ENCODE measurements at places on chromosomes 13 and 19. TPM values are rescaled to one million over a fixed set of nuclear protein-coding genes. Genes with fewer than 3 reads are reported as not detected.

Gene DAPK3
- 54.6 TPM for total RNA-seq

DNA sequence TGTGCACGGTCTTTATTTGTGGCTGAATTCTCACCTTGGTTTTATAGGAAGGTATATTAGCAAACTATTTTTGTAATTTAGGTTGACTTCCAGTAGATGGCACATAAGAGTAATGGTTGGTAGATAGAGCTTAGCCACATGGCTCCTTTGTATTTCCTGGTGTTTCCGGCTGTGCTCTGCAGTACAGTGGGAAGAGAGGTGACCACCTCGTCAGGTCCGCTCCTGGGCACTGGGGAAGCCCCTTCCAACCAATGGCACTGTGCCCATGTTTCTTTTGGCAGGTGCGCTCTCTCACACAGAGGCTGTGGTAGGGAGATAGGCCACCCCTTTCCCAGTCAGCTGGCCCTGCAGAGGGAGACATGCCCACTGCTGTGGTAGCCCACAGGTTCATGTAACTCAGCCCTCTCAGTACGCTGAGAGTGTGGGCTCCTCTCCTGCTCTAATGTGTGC is 74.3 kb upstream of the ATP12A start:
- H3K4me1 ChIP-seq: no peaks in the 10 kb centered on the region
- no peak overlapping the region for H3K27ac ChIP-seq
- DNase-seq: no peak
- no peaks in the 10 kb centered on the region for H3K36me3 ChIP-seq
- H3K4me3 ChIP-seq: no peak overlapping the region

DNA sequence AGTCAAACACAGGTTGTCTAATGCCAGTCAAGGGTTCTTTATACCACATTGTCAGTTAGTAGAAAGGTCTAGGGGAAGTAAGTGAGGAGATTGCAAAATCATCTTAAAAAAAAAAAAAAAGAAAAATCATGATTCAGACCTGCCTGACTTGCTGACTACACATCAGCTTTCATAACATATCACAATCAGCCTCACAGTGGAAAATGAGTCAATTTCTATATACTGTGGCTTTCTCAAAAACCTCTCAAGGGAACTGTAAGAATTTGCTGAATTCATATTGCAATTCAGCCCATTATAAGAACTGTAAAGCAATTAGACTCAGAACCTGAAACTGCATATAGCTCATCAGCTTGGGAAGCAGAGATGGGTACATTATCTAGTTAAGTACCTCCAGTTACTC is 75.3 kb upstream of the GPC6 start:
- H3K36me3 ChIP-seq: no peaks in the 10 kb centered on the region
- H3K27me3 ChIP-seq: no peaks in the 10 kb centered on the region
- no peak overlapping the region for H3K27ac ChIP-seq

DNA sequence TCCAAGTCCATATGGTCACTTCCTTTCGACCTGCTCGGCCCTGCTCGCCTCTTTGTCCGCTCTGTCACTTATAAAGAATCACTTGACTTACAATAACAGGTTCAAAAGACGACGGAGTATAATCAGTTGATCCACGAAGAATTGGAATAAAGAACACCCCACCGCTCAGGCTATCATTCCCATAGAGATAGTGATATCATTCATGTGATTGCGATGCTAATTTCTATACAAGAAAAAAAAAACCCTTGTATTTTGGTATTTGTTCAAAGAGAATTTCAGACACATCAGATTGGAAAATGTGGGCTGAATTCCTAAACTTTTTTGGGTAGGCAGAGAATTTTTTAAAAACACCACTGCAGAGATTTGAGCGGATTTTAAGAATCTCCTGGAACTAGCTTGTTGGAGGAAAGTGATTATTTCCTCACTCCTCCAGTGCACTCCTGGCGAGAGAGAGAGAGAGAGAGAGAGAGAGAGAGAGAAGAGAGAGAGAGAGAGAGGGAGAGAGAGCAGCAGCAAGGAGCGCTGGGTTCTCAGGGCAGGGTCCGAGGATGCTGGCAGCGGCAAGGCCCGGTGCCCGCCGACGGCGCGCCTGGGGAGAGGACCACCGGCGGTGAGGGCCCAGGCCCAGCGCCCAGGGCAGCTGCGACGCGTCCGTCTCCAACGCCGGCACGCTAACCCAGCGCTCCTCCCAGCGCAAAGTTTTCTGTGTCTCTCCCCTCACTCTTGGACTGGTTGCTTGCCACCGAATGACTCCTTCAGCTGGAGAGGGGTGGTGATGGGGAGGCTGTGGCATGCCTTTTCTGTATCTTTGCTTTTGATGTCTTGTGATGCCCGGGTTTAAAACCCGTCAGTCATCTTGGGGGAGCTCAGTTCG is 149.0 kb upstream of the ZNF536 start:
- H3K27me3 ChIP-seq: peaks cover 23% of the 10 kb centered on the region
- H3K4me3 ChIP-seq: no peak overlapping the region
- DNase-seq: peak; percentile 23
- H3K36me3 ChIP-seq: no peaks in the 10 kb centered on the region

- no peak for DNase-seq
- no peaks in the 10 kb centered on the region for H3K27me3 ChIP-seq
- H3K4me3 ChIP-seq: no peak overlapping the region
- no peaks in the 10 kb centered on the region for H3K4me1 ChIP-seq
- H3K27ac ChIP-seq: no peak overlapping the region
- H3K36me3 ChIP-seq: no peaks in the 10 kb centered on the region
Observed at GRCh38 chr13:90565985-90566713, 781.3 kb upstream of the MIR17HG start.

DNA sequence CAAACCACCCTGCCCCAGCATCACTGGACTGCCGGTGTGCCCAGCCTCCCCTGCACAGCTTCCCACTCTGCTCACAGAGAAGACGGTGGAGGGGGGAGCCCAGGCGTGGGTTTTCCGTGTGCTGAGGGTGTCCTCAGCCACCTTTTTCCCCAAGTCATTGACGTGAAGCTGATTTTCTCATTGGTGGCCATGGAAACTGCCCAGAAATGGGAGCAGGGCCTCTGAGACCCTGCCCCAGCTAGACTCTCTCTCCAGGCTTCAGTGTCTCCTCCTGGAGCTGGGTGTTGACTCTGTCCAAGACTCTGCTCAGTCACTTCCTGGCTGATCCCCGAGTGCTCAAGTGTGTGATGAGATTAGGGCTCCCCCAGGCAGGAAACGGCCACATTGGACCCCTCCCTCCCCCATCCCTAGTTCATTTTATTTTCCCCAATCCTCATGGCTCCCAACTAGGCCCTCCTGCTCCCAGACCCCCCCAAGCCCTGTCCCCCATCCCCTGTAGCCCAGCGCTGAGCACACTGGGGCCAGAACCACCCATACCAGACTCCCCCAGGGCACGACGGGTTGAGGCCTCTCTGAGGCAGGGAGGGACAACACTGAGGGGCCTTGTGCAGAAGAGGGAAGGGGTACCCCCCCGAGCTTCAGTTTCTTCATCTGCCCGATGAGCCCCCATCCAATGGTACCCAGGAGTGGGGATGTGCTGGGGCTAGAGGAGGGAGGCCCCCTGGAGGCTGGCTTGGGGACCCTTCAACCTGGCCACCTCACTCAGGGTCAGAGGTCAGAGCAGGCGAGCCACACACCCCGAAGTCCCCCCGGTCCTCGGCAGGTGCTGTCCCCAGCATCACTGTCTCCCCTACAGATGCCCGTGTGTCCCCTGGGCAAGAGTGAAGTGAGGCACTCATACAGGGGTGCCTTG is 1.2 kb upstream of the F2RL3 start:
- H3K4me3 ChIP-seq: no peak overlapping the region
- no peaks in the 10 kb centered on the region for H3K27me3 ChIP-seq
- H3K36me3 ChIP-seq: no peaks in the 10 kb centered on the region
- peak overlapping the region; percentile 22 for H3K27ac ChIP-seq
- H3K4me1 ChIP-seq: peaks cover 2% of the 10 kb centered on the region

DNA sequence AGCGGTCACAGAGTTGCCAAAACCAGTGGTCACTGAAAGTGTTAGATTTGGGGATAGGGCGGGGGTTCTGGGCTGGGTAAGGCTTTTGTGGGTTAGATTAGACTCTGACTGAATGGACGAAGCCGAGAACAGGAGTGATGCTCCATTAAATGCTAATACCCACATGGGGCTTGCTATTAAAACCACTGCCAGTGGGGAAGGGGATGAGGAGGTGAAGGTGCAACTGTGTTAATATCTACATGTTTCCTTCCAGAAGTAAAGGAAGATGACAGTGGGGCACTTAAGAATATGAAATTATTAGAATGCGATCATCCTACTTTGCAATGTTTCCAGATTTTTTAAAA is 573 bp upstream of the ZNF614 start:
- no peak for DNase-seq
- H3K27ac ChIP-seq: peak overlapping the region; percentile 96
- H3K4me3 ChIP-seq: peak overlapping the region; percentile 97

- DNase-seq: no peak
- no peak overlapping the region for H3K4me3 ChIP-seq
- H3K27me3 ChIP-seq: peaks cover 6% of the 10 kb centered on the region
- no peak overlapping the region for H3K27ac ChIP-seq
Observed at GRCh38 chr13:107873926-107874325, 341.4 kb downstream of the LIG4 start.

GRCh38 chr19:33517922-33518321 is 3.7 kb downstream of the PEPD start:
- no peak overlapping the region for H3K4me3 ChIP-seq
- H3K27me3 ChIP-seq: no peaks in the 10 kb centered on the region
- H3K4me1 ChIP-seq: peaks cover 8% of the 10 kb centered on the region
- no peak for DNase-seq
- no peaks in the 10 kb centered on the region for H3K36me3 ChIP-seq

DNA sequence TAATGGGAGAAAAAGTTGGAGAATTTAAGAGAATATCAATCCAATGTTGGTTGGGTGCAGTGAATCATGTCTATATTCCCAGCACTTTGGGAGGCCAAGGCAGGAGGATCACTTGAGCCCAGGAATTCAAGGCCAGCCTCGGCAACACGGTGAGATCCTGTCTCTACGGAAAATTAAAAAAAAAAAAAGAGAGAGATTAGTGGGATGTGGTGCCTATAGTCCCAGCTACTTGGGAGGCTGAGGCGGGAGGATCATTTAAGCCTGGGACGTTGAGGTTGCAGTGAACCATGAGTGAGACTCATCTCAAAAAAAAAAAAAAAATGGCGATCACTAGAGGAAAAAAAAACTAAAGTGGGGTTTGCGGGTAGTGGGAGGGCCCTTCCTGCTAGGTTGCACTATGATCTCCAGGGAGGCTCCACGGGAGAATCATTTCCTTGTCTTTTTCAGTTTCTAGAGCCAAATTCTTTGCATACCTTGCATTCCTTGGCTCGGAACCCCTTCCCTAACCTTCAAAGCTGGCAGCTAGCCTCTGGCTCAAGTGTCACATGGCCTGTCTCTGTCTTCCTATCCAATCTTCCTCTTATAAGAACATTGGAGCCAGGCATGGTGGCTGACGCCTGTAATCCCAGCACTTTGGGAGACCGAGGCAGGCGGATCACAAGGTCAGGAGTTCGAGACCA is 5.8 kb upstream of the ERCC2 start:
- H3K27me3 ChIP-seq: no peaks in the 10 kb centered on the region
- H3K4me3 ChIP-seq: no peak overlapping the region
- no peak overlapping the region for H3K27ac ChIP-seq
- H3K36me3 ChIP-seq: no peaks in the 10 kb centered on the region
